ENCODE measurements at places on chromosomes 16 and 17. TPM values are rescaled to one million over a fixed set of nuclear protein-coding genes. Genes with fewer than 3 reads are reported as not detected.

Gene DOC2B
- 11.9 TPM for total RNA-seq

Gene RAB26
- not detected for total RNA-seq

Gene PIK3R6
- total RNA-seq, result 1.1 TPM

Gene ITGB4
- total RNA-seq, result 39.4 TPM

Gene KRT20
- total RNA-seq, result not detected

Gene AANAT
- total RNA-seq, result not detected

Gene NPIPA1
- total RNA-seq, result 116 TPM

Gene TMEM92
- 0.60 TPM for total RNA-seq

Gene DBF4B
- total RNA-seq, result 4.2 TPM

Gene ZNF174
- 8.2 TPM for total RNA-seq

Gene RAPGEFL1
- total RNA-seq, result 4.5 TPM

Gene VTN
- total RNA-seq, result 5.4 TPM

Gene ATF7IP2
- total RNA-seq, result 4.9 TPM

Gene CA5A
- not detected for total RNA-seq

Gene ADAMTS18
- total RNA-seq, result 0.79 TPM

Gene SLC38A7
- 16.2 TPM for total RNA-seq

Gene GPS2
- total RNA-seq, result 47.9 TPM

Gene FOXN1
- total RNA-seq, result not detected

Gene KRTAP4-6
- total RNA-seq, result not detected

Gene SOCS7
- 15.3 TPM for total RNA-seq

Gene RSKR
- total RNA-seq, result 4.7 TPM

Gene RNF157
- total RNA-seq, result 1.9 TPM
